ENCODE measurements at places on chromosomes 1 and 21.

DNA sequence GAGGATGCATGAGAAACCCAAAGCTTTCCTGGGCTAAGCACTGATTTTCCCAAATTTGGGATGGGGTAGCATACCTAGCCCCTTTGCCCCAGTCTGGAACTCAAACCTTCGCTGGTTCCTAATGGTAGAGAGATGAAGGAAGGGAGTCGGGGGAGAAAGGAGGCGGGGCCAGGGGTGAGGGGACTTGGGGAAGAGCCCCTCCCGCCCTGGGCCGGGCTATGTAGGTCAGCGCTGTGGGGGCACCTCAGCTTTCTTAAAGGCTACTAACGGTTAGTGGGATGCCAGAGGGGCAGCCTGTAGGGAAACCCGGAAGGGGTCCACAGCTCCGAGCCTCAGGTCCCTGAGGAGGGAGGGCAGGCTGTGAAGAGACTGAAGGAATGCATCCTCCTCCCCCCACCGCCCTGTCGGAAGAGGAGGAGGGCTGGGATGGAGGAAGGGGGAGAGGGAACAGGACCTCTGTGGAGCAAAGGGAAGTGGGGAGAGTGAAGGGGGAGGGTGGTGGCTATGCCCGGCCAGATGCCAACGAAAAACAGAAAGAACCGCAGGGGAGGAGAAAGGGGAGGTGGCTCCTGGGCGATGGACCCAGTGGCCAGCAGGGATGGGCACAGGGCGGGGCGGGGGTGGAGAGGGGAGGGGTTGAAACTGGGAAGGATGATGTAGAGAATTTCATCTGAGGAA, 1.3 kb downstream of the CADM3 start:
- DNase-seq = no peak

GRCh38 chr21:15283789-15284188, 219.0 kb upstream of the NRIP1 start:
- DNase-seq = no peak

GRCh38 chr21:37603129-37603528, 236.6 kb downstream of the DYRK1A start:
- DNase-seq = no peak

DNA sequence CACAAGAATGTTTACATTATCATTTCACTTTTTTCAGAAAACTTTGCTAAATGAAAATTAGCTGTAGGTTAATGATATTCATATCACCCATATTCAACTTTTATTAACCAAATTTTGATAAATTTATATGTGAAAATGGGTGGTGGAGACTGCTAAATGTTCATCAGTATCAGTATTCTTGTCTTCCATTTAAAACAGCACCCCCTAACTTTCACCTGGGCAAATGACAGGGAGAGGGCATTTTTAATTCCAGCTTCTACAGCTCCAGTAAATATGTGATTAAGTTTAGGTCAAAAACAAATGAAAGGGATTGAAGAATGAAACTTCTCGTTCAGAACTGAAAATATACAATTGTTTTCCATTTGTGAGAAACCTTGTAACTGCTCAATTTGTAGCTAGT, 722.2 kb downstream of the KCNT2 start:
- no peak for DNase-seq

DNA sequence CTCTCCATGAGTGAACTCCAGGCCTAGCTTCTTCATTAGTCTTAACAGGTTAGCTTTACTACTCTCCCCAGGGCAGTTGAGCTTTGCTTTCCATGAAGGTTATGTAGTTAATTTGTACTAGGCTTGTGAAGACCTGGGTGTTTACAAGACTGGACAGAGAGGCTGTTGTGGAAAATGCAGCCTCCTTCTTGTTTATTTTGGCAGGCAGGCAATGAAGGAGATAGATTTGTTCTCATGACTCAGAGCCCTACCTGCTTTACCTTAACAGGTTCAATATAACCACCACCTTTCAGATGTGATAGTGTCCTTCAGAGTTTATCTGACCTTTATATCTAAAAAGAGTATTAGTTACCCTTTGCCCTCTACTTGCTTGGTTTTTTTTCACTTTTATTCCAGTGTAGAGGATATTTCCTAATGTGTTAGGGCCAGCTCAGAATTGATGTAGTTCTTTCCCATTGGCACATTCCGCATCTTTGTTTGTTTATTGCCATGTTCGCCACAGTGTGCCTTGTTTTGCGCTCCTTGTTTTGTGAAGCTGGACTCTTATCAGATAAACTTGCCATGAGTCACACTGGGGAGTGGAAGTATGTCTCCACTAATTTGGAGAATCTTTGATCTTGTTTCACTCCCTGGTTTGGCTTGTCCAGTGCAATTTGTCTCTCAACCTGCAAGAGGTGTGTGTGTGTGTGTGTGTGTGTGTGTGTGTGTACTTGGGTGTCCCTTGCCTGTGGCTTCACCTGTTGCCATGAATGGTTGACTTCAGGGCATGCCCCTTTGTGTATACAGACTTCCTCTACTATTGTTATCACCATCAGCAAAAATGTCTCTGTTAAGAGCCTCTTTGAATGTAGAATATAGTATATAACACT, 87.4 kb upstream of the MACF1 start:
- no peak for DNase-seq

DNA sequence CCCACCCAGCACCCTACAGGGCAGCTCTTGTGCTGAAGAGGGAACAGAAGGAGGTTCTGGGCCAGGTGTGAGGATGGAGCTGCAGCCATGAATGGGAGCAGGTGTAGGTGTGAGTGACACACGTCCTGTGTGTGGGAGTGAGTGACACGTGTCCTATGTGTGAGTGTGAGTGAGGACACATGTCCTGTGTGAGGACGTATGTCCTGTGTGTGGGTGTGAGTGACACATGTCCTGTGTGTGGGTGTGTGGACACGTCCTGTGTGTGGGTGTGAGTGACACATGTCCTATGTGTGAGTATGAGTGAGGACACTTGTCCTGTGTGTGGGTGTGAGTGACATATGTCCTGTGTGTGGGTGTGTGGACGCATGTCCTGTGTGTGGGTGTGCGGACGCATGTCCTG, 26.4 kb downstream of the MEGF6 start:
- no peak for DNase-seq

- no peak for DNase-seq
These were observed 1.7 kb downstream of the ATP1B1 start for GRCh38 chr1:169108223-169108622.

GRCh38 chr1:44220755-44221154, 7.5 kb downstream of the DMAP1 start:
- DNase-seq = no peak

- no peak for DNase-seq
These were observed 9.2 kb upstream of the CTTNBP2NL start for GRCh38 chr1:112386731-112387346.

- DNase-seq = no peak
These were observed 167.7 kb downstream of the SIPA1L2 start for GRCh38 chr1:232462213-232462612.

All from CD4-positive, alpha-beta T cell treated with Interleukin-6 for 4 hours (primary cell).